IPS-NIHi11 (cell line): ENCODE measurements at places on chromosomes 7 and 10.

DNA sequence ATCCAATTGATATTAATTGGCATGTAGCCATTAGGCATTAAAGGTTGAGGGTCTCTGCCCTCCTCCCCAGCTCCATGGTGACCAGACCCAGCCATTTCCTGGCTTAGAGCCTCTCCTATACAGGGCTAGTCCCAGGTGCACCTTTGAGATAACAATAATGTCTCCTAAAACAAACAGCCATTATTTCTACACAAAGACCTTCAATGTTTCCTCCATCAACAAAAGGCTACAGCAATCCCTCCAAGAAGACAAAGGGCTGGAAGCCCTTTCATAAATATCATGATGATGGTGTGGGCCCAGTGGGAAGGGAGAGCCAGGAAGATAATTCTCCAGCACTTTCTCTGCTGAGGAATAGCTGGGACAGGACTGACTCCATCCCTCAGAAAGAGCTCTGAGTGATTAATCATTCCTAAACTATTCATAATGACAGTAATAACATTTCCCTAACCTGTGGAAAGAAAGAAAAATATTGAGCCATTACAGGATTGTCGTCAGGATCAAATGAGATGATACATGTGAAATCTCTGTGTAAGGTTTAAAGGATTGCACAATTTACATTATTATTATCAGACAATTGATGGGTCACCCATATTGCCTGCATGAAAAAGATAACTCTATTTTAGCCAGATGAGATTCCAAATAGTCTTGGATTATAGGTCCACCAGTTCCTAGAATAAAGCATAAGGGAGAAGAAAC lies 10.2 kb downstream of the PKD2L1 start:
- DNase-seq: no peak

DNA sequence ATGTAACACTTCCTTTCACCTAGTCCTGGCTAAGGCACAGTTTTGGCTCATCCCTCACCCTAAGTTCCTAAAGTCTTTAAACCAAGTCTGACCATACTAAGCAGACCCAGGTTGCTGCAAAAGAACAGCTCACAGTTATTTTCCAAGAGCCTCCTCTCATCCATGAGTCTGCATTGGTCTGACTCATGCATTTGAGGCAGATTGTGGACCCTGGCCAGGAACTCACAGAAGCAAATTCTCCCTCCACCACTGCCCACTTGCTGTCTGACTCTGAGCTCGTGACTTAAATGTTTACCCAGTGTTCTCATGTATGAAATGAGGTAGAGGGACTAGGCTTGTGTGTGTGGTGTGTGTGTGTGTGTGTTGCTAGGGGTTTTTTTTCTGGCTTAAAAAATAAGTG lies 1272.8 kb downstream of the TYW1 start:
- no peak for DNase-seq

GRCh38 chr7:156993021-156993924 lies 17.2 kb downstream of the MNX1 start:
- DNase-seq: no peak

DNA sequence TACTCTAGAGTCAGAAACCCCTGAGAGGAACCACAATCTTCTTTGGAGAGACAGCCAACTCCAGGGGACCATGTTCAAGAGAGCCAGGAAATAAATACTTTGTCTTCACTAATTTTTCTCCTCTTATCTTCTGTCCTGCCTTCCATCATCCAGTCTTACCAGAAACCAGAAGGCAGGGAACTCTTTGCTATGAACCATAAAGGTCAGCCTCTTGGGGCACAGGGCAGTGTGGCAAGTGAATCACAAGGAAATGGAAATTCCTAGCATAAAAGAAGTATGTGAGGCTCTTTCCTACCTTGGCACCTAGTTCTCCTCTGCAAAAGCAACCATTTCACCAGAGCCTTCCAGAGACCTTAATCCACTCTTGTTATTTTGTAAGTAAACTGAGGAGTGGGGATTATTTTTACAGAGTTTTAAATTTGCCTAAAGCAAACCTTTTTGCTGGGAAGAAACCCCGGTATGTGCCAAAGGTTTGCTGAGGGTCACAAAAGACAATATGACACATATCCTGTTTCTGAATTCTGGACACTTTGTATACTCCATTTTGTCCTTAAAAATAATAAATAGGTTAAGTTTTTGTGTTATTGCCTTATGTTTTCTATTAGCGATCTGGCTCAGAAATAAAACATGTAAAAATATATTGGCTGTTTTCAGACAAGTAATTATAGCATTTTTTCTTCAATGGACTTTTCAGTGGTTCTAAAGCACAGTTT lies 87.1 kb downstream of the ADAM22 start:
- DNase-seq: no peak

DNA sequence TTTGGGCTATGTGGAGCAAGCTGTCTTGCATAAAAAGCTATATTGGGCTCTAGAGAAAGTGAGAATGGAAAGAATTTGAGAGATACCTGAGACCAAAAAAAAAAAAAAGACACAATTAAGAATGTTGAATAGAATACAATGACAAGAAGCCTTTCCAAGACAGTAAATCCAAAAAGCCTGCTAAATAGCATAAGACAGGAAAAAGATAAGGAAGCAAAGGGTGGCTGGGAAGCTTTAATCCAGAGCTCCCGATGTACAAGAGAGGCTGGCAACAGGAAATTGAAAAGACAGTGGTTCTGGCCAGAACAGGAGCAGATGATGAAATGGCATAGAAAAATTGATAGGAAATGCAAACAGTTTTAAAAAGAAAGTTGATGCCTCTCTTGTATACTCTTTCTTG lies 174.9 kb downstream of the CACNA2D1 start:
- DNase-seq: no peak

DNA sequence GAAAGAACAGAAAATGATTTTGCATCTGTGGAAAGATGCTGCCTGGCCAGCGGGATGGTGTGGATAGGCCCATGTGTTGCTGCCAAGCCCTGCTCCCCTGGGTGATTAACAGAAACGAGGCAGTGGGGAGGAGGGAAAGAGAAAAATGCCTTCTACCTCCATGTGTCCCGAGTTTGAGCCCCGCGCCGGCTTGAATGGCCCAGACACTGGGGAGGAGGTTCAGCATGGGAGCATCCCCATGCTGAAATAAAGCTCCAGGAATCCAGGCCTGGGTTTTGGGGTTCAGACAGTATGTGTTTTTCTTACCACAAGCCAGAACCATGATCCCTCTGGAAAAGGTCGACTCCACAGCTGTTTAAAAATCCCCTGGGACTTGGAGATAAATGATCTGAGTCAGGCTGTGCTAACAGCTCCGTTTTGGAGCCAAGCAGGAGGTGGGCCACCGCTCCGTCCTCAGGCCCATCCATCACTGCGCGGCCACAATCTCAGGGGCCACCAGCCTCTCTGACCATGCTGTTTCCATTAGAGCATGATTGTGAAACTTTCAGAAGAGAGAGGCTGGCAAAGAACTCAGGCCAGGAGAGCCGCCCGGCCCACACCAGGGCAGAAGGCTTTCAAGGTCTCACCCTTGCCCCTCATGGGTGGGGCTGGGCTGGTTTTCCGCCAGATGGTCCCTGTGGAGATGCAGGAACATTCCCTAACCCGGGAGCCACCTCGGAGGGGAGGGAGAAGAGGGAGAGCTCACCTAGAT lies 299.7 kb downstream of the ZEB1 start:
- no peak for DNase-seq

GRCh38 chr10:84038035-84038434 lies 101.3 kb upstream of the GHITM start:
- no peak for DNase-seq

GRCh38 chr7:151436446-151437158 lies 3.3 kb downstream of the CRYGN start:
- no peak for DNase-seq

GRCh38 chr10:89330537-89331212 lies 2.9 kb downstream of the IFIT3 start:
- DNase-seq: no peak

DNA sequence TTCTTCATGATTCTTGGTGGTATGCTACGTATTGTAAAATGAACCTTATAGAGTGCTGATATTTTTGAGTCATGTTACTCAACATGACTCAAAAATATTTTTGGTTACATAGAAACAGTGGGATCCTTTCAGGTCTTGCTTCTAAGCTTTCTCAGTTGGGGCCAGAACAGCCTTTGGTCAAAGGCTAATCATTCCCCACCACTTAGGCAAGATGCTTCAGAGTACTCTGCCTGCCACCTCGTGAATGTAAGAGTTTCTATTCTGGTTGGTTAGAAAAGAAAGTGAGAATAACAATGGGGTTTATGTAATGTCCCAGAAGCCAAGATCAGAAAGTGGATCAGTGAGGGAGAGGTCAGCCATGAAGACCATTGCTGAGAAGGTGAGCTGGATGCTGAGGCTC lies 327.8 kb downstream of the TCERG1L start:
- DNase-seq: no peak

GRCh38 chr7:13802651-13803050 lies 186.8 kb downstream of the ETV1 start:
- no peak for DNase-seq

DNA sequence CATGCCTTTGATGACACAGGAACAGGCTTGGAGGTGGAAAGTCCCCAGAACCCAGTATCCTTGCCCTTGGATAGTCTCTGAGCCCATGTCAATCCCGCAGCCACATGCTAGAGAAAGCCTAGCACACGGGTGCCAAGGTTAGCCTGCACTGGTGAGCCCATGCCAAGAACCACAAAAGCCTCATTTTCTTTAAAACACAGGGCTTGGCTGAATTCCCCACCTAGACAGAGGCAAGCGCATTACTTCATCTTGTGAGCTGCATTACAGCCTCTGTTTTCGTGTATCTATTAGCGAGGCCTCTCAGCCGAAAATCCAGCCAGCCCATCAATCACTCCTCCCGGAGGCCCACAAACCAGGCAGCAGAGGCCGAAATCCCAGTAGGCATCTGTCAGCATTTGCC lies 314.9 kb upstream of the AUTS2 start:
- DNase-seq: no peak

GRCh38 chr10:98758463-98758862 lies 311.7 kb upstream of the HPS1 start:
- DNase-seq: no peak

- no peak for DNase-seq
These were observed 48.8 kb upstream of the CARD11 start for GRCh38 chr7:3092468-3092867.

GRCh38 chr7:107856806-107857540 lies 34.0 kb upstream of the DLD start:
- no peak for DNase-seq

DNA sequence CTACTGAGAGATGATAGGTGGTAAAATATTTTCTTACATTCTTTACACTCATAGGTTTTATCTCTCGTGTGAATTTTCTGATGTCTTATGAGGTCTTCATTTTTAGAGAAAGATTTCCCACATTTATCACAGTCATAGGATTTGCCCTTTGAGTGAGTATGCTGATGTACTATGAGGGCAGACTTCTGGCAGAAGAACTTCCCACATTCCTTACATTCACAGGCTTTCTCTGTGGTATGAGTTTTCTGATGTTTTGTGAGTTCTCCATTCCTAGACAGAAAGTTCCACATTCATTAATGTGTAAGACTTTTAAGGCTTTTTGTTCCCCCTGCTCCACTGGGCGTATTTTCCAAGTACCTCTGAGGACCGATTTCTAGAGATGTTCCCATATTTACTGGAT lies 23.5 kb downstream of the ZNF25 start:
- DNase-seq: no peak

- DNase-seq: peak; percentile 41
These were observed 537 bp downstream of the SH3PXD2A start for GRCh38 chr10:103854686-103855391.

GRCh38 chr7:157693071-157693520 lies 356.3 kb downstream of the DNAJB6 start:
- no peak for DNase-seq

- peak; percentile 95 for DNase-seq
These were observed at the start of gene TES for GRCh38 chr7:116210345-116211005. TSS of gene TES (plus strand) at chr7:116210539. CDS start at chr7:116210708, 169 bp downstream.

- no peak for DNase-seq
These were observed 10.0 kb upstream of the TSPAN14 start for GRCh38 chr10:80444124-80444523.

DNA sequence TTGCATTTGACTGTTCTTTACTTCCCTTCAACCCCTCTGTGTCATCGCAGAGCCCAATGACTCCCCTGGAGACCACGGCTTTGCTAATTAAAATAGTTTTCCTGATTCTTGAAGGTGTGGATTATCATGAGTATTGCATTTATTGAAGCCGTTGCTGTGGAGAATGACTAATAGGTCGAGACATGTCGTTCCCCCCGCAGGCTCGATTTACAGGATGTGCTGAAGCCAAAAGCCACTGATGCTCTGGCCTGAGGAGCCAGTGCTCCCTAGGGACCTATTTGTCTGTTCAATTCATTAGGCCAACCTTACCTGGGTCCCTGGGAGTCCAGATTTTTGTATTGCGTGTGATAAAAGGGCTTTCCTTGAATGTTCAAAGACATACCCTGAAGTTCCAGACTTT lies 102.3 kb downstream of the NPTX2 start:
- no peak for DNase-seq

- no peak for DNase-seq
These were observed 70.4 kb downstream of the ASB13 start for GRCh38 chr10:5595994-5596471.

DNA sequence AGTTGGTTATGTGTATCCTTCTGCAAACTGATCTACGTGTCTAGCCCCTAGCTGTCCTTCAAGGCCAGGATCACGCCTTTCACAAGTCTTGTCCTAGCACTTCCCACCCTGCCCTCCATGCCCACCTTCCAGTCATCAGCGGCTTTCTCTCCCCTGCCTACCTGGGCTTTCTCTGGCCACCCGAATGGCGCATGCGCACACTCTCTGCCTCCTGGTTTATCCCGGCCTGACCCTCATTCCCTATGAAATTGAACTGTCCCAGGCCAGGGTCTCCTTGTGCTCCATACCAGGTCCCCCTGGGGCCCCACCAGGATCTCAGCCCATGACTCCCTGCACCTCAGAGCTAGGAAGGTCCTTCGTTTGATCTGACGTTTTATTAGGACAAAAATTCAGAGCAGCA lies 31.6 kb upstream of the CTBP2 start:
- DNase-seq: no peak

- DNase-seq: no peak
These were observed 164.6 kb downstream of the SKAP2 start for GRCh38 chr7:26699766-26700165.

GRCh38 chr10:11533328-11533781 lies 78.1 kb downstream of the USP6NL start:
- DNase-seq: no peak

DNA sequence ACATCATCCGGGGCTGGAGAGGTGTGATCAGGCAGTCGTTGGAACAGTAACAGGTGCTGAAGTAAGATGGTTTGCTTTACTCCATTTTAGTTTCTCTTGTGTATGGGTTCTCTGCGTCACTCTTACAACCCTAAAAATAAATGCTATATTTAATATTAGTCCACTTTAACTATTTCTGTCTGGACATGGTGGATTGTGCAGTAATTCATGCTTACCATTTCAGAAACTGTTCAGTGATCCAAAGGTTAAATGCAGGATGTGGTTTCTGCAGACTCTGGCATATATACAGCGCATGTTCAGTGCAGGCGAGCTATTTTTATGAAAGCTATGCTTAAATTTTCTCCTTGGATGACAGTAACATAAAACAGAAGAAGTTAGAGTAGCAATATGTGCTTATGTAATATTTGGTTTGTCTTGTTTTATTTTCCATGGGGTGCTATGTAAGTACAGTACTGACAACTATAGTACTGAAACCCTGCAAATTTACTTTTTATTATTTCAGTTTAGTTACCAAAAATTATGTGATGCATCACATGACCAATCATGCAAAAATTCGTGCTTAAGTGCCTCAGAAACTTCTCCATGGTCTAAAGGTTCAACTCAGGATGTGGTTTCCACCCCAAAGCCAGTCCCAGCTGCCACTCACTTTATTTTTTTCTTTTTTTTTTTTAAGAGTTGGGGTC lies 46.6 kb upstream of the GRID1 start:
- DNase-seq: no peak
